ENCODE measurements at places on chromosomes 16 and 17.

- no peak for DNase-seq
These were observed 85.7 kb downstream of the MGAT5B start for GRCh38 chr17:76953946-76954345.

- no peak for DNase-seq
These were observed 51.1 kb downstream of the GPRC5B start for GRCh38 chr16:19833581-19833980.

DNA sequence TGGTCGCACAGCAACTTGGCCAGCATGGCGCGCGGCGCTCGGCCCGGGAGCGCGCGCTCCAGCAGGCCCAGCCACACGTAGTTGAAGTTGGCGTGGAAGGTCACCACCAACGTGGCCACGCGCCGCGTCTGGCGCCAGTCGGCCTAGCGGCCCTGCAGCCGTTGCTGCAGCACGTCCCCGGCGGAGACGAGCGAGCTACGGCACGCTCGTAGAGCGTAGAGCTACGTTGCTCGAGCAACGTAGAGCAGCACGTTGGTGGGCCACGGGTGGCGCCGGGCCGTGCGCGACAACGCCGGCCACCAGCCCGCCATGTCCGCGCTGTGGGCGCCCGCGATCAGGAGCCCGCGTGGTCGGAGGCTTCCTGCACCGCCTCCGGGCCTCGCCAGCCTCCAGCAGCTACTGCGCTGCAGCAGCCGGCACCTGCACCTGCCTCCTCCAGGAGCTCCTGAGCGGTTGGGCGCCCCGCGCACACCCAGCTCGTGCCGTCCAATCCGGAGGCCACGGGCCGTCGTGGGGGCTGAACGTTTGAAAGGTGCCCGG, 13.4 kb upstream of the SULT1A1 start:
- no peak for DNase-seq

DNA sequence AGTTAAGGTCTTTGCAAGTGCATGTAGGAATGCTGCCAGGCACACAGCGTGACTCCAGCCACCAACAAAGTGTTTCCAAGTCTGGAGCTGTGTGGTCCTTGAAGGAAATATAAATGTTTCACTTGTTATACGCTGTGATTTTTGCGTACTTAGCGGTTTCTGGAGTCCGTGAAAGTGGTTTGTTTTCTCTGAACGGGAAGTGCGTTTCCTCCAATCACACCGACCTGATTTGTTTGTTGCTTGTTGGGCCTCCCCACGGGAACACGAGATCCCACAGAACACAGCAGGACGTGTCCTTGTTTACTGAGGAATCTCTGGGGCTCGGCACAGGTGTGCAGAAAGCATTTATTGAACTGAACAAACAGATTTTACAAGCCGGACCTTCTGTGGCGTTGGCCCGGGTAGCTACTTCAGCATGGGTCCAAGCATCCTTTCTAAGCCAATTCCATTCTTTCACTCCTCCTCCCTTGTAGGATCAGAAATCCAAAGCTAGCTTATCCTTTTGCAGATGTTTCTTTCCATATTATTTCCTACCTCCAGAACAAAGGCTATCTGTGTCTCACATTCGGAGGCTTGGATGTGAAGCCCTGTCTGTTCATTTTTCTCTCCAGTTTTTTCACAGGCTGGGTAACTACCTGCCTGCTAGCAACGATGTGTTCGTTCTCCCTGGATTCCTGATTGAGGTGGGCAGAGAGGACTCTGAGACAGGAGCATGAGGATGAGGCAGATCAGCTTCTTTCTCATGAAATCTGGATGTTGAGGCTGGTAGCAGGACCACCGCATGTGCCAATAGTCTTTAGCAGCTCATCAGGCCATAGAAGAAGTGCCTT, 44.6 kb downstream of the ABAT start:
- no peak for DNase-seq

DNA sequence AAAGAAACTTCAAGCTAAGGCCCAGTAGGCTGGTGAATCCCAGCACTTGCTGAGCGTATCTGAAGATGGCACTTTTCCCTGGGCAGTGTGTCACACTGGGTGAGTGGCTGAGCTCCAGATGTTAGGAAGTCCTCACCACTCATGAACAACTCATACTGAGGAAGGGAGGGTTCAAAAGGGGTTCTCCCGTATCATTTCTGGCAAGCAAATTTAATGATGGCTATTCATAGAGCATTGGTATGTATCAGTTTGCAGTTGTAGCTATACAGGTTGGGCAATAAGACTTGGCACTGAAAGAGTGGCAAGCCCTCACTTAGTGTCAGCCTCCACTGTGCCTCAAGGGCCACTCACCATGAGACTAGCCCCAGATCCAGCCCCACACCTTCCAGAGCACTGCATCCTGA, 10.7 kb downstream of the GFOD2 start:
- DNase-seq, result no peak

GRCh38 chr17:74702116-74702871, 10.4 kb downstream of the CD300LF start:
- DNase-seq, result no peak

DNA sequence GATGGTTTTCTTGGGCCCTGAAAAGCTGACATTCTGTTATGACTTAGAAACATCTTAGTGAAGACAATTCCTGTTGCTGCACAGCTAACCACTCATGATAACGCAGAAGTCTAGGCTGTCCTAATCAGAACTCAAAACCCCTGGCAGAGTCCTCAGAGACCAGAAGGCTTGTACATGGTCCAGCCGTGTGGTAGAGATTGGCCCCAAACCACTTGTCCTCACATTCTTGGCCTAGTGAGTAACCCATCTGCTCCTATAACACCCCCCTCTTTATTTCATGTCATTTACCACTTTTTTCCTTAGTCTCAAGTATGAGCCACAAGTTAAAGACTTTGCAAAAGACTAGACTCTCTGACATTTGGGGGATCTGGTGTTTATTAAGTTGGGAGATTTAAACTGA, 116.5 kb upstream of the ADAMTS18 start:
- DNase-seq, result no peak

DNA sequence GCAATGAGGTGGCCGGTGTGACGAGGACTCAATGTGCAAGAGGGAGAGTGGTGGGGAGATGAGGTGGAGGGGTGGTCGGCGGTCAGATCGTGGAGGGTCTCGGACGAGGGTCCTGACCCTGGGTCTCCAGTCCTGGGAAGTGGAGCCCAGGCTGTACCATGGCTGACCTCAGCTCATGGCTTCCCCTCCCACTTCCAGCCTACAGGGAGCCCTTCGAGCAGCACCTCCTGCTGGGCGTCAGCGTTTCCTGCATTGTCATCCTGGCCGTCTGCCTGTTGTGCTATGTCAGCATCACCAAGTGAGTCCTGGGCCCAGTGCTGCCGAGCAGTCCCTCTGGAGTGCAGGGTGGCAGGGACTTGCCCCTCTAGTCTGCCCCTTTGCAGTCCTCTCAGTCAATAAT, 41.8 kb downstream of the IL4R start:
- no peak for DNase-seq

DNA sequence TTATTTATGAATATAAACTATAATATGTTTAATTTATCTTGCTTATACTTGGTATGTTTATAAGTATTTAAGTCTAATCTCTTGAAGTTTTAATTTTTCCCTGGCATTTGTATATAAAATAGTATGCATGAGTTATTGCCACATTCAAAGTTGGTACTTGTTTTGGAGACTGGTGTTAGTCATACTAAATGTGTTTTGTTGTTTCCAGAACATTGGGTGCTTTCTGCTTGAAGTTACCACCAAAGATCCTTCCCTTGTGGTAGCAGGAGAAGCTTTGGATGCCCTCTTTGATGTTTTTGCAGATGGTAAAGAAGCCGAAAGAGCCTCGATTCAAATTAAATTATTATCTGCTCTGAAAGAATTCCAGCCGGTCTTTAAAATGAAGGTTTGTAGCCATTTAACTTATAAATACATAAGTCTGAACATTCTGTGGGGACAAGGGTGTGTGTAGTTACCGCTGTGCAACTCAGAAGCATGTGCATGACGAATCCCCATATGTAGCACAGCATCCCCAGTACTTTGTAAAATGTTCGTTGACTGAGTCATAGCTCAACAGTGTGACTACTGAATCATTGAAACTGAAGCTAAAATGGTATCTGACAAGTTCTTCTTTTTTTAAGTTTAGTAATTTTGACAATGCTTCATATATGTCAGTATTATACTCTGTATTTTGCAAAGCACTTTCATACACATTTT, 36.4 kb downstream of the HEATR3 start:
- DNase-seq, result peak; percentile 72

DNA sequence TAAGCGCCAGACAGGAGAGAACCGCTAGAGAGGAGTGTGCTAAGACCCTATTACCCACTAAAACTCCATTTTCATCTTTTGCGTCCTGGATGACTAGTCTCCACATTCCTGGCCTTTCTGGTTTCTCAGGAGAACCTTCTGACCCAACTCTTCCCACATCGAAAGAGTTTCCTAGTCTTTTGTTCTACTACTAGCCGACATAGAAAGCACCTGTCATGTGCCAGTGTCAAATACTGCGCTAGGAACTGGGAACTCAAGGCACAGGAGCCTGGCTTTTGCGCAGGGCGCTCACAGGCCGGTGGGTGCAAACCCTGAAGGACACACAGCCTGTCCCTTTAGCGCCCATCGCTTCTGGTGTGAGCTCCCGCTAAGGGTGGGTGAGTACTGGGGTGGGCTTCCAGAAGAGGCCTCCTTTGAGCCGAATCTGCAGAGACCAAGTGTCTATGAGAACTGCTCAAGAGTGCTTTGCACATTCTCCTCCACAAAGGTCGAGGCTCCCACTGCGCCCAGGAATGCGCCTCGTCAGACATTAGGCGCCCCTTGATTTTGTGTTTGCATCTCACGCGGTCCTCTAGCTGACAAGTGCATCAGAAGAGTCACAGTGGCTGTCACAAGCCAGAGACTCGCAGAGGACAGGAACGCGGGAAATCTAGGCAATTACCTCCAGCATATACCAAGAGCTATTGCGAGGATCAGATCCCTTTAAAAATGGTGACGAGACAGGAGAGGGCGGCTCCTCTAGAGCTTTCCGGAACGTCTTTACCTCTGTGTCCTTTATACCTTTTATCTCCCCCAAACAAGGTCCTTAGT, 2.0 kb upstream of the PSMB3 start:
- peak; percentile 52 for DNase-seq

DNA sequence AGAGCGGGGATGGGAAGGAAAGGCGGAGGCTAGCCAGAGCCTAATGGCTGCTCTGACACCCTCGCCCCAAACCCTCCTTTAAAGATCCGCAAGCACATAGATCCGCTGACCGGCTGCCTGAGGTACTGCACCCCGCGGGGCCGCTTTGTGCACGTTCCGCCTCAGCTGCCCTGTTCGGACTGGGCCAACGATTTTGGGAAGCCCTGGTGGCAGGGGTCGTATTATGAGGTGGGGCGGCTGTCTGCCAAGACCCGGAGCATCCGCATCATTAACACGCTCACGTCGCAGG, 663 bp downstream of the CYB5D1 start:
- peak; percentile 80 for DNase-seq

DNA sequence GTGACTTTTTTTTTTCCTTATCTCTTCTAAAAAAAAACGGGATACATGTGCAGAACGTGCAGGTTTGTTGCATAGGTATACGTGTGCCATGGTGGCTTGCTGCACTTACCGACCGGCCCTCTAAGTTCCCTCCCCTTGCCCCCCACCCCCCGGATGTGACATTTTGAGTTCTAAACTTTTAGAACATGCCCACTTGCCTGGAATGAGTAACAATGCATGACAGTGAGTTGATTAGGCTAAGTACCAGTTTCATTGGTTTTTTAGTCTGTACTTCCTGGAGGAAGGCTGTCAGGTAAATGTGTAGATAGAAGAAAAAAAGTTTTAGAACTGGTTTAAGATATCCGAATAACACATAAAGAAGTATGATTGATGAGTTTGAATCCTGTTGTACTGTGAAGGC, 4.0 kb downstream of the BPTF start:
- no peak for DNase-seq

DNA sequence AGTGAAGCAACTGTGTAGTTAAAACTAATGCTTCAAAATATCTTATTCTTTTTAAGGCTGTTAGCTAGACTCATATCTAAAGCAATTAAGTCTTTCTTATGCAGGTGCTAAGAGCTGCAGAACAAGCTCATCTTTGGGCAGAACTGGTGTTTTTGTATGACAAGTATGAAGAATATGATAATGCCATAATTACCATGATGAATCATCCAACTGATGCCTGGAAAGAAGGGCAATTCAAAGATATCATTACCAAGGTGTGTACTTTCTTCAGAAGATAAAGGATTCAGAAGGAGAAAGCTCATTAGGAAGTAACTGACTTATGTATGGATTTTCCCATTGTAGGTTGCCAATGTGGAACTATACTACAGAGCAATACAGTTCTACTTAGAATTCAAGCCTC, 23.9 kb downstream of the PTRH2 start:
- no peak for DNase-seq

DNA sequence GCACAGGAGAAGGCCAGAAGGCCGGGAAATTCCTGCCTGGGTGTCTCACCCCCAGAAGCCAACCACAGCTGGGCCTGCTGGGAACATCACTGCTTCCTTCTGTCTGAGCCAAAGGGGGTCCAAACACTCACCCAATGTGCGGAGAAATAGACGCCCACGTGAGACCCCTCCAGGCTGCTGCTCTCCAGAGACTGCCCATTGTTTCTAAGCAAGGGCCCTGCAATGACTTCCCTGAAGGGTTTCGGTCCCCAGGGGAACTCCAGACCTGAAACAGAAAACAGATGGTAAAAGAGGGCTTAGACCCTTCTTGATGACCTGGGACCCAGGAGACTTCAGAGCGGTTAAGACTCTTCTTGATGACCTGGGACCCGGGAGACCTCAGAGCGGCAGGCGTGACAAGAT, 41.3 kb downstream of the MRM3 start:
- no peak for DNase-seq

DNA sequence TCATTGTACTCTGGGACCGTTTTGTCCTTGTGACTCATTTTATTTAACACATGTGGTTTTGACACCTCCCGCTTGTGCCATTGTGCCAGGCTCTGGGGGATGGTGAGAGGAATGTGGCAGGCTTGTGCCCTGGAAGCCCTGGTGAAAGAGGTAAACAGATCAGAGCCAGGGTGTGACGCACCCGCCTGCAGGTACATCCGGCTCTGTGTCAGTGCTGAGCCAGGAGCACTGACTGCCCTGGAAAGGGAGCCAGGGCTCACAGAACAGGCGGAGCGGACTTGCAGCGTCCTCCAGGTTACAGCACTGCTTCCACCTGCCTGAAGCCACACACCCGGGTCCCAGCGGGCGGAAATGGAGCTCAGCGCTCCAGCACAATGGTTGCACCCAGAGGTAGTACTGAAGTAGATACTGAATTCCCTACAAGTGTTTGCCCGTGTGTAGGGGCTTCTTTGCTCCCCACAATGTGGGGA, 30.6 kb downstream of the CDRT15 start:
- no peak for DNase-seq

- no peak for DNase-seq
These were observed 184.8 kb downstream of the BCAS3 start for GRCh38 chr17:60862482-60862881.

GRCh38 chr16:19522760-19523159, 862 bp upstream of the GDE1 start:
- DNase-seq, result no peak

- no peak for DNase-seq
These were observed 23.4 kb upstream of the KRT24 start for GRCh38 chr17:40726919-40727318.

GRCh38 chr16:27959914-27960313, 103.6 kb downstream of the GSG1L start:
- DNase-seq, result no peak

- no peak for DNase-seq
These were observed 91.3 kb upstream of the CLEC3A start for GRCh38 chr16:77931058-77931457.
